Cortex of kidney (tissue), 1 donor: ENCODE measurements at places on chromosomes 3 and 15.

DNA sequence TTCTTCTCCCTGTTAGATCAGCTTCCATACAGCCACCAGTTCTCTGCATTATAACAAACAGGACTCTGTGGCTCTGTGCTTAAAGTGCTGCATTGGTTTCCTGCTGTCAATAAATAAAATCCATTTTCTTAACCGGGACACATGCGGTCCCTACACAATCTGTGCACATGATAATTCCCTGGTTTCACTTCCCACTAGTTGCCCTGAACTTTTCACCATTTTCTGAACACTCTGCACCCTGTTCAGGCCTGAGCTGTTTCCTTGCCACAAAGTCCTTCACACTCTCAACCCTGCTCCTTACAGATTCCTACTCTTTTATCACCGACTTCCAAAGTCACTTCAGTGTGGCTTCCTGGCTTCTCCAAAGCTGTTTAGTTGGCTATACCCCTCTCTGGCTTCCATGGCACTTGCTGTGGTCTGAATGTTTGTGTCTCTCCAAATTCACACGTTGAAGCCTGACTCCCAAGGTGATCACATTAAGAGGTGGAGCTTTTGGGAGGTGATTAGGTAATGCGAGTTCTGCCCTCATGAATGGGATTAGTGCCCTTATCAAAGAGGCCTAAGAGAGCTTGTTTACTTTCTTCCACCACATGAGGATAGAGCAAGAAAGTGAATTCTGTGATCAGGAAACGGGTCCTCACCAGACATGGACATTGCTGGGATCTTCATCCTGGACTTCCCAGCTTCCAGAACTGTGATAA is 233.4 kb downstream of the CHST2 start:
- no peak for DNase-seq

DNA sequence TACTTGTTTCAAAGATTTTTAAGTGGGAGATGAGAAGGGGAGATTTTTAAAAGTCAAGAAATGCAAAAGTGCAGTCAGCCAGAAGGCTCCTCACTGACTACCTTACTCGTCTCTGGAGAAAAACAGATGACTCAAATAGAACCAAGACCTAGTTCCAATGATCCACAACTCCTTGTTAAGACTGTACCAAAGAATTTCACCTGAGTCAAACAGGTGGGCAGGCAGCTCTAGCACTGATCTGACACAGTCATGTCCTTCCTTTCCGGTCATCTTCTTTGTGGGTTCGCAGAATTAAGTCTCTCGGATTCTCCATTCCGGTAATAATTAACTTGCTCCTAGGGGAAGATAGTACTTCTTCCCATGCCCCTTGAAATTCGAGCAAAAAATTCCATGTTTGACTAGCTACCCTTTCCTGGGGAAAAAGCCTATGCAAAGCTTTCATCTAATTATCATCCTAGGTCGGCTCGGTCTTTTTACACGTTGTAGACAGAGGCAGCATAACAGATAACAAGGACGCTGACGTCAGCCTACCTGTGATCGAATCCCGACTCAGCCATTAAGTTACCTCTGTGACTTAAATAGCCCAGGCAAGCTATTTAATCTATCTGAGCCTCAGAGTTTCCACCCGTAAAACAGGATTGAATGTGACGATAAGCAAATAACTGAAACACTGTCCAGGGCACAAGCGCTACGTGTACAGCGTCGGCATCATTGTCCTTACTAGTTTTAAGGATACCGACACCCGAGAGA is 758 bp downstream of the SELENOK start:
- no peak for DNase-seq

DNA sequence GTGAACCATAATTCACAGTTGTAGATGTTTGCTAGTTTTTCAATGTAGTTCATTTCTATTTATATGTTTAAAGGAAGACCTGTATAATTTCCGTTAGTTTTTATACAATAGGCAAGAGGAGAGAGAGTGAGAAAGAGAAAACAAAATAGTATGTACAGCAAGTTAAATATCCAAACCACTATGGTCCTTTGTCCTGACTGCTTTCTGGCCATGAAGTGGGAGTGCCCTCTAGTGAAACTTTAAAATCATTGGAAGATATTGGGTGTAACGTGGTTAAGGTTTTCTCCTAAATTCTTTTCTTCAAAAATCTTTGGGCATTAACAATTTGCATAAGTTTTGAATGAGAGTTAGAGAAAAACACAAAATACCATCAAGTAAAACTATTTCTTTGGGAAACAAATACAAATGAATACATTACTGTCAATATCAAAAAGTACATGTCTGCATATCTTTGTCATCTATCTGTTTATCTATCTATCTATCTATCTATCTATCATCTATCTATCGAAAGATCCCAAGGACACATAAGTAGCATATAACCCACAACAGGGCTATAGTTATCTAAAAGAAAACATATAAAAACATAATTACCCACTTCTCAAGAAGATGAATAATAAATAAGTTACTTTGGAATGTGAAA is 534.6 kb upstream of the ATP11B start:
- DNase-seq = no peak

DNA sequence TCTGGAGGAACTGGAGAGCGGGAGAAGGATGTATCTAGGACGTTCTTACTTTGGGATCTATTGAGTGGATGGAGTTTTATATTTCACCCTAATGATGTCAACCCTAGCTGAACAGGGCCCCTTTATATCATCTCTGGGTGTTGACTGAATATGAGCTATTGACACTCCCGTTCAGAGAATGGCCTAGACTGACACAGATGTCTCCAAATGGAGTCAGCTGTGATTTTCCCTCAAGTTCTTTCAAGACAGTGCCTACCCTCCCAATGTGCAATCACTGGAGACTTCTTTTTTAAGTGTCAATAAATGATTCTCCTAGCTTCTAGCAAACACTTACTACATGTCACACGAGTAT is 63.8 kb downstream of the FRMD4B start:
- DNase-seq = no peak
